ENCODE measurements at places on chromosomes 4 and X.

- DNase-seq = no peak
These were observed 319.3 kb upstream of the PPARGC1A start for GRCh38 chr4:24209131-24209530.

GRCh38 chrX:786441-786881 lies 155.9 kb downstream of the SHOX start:
- DNase-seq = no peak

GRCh38 chrX:9188117-9188516 lies 154.2 kb upstream of the FAM9B start:
- no peak for DNase-seq

- DNase-seq = no peak
These were observed 132.7 kb downstream of the THOC2 start for GRCh38 chrX:123600181-123600580.
